CD4-positive, alpha-beta T cell treated with Interleukin-17A for 4 hours (primary cell): ENCODE measurements at places on chromosomes 12 and 14.
A peak's percentile ranks its signal among the peaks of the same experiment; 100 is the strongest.

GRCh38 chr12:1934068-1934467, 15.6 kb upstream of the CACNA2D4 start:
- no peak for DNase-seq

GRCh38 chr12:21815306-21816062, 41.0 kb upstream of the KCNJ8 start:
- no peak for DNase-seq

GRCh38 chr12:14417715-14418114, 52.2 kb downstream of the ATF7IP start:
- DNase-seq: peak; percentile 73

DNA sequence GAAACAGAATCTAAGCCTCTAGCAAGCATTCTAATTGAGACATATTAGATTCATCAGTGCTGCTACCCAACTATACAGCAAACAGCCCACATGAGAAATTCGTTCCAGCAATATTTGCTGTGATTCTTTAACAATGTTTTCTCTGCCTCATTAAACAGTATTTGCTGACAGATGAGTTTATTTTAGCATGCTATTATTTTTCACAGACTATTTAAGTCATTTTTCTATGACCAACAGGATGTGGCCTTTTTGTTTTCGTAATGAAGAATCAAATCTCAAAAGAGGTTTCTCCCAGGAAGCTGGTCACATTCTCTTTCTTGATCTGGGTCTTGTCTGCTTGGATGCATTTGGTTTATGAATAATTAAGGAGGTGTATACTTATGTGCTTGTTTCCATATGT, 23.2 kb upstream of the SERPINA12 start:
- no peak for DNase-seq

DNA sequence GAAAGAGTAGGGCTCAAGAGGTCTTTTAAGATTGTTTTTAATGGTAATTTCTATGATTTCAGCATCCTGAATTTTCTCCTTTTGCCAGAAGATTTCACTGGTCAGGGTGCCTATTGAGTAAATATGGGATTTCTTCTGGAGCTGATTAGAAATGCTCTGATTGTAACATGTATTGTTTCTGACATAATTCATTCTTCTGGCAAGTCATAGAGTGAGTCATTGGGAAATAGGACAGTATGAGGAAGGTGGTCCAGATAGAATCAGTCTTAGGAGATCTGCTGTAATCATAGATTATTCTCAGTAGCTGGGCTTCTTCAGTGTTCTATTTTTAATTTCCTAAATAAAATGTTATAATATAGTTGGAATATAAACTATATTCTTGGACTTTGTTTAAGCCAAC, 182.0 kb upstream of the NAV3 start:
- DNase-seq: no peak

GRCh38 chr14:102590667-102591099, 1.8 kb upstream of the RCOR1 start:
- no peak for DNase-seq

- no peak for DNase-seq
These were observed 39.5 kb upstream of the TOMM20L start for GRCh38 chr14:58356268-58356667.

GRCh38 chr12:128661226-128661569, 162.6 kb downstream of the SLC15A4 start:
- DNase-seq: no peak

DNA sequence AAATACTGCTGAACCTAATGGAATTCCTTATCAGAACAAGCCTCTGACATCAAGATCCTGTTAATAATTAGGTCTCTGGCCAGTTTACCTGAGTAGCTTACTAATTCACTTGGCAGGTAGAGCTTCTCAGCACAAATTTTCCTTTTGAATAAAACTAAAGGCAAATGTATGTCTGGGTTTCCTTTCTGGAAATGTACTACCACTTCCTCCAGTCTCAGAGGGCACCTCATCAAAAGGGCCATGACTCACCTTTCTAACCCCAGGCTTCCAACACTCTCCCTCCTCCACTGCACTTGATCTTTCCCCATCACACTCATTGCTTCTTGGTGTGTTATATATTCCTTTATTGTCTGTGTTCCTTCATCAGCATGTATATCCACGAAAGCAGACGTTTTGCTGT, 90.5 kb downstream of the SLC2A13 start:
- peak; percentile 21 for DNase-seq

DNA sequence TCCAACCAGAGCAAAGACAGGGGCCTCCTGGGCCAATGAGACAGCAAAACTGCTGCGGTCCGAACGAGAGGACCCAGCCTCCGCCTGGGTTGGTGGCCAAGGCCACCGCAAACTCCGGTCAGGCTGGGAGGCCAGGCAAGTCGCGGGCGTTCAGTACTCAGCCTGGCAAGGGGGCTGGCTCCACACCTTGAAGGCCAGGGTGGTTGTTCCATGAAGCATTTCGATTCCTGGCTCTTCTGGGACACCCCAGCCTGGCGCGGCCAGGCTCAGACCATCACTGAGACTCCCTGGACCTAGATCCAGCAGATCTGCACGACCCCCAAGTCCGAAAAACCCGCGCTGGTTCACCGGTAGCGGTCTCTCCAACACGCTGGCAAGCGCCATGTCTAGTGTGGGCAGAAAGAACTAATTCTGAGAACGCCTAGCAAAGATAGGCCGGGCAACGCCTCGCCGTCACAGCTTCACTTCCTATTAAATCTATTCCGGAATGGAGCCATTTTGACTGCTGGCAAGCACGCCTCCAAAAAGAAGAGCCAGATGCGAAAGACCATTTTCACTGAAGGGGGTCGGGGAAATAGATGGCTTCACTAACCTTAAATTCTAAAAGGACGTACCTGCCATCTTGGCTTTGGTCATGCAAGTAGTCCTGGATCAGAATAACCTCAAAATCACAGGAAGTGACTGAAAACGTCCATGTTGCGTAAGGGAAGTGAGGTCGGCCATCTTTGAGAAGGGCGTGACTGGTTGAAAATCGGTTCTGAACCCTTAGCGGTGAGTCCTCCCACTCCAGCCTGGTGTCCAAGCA, at the start of gene PSMB5:
TSS of gene PSMB5 (minus strand) at position 403 of the 805 bp plus-strand sequence. CDS start at position 384, 19 bp downstream.
- peak; percentile 87 for DNase-seq

GRCh38 chr12:123106640-123107359, 44.1 kb downstream of the PITPNM2 start:
- DNase-seq: peak; percentile 78
